ENCODE measurements at places on chromosomes 1 and 21.

DNA sequence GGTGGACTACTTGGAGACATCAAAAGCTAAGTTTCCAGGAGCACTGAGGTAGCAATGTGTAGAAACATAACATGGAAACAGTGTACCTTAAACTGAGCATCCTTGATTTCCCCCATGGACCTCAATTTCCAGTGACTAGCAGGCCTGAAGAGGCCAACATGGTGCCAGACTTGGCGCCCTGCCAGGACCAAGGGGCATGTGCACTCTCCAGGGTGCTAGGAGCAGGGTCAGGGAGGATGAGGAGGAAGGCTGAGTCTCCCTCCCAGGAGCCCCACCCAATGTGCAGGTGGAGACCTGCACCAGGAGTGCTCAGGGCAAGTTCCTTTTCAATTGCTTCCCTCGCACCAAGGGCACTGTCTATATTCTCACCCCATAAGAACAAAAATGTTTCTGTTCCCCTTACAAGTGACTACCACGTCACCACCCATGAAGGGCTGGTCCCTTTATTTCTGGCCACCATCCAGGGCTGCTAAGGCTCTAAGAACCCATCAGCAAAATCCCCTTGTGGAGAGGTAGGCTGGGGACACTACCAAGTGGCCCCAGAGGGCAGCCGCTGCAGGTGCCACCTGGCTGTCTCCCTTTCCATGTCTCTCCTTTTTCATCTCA, 39.2 kb downstream of the MX1 start:
- no peak for DNase-seq

DNA sequence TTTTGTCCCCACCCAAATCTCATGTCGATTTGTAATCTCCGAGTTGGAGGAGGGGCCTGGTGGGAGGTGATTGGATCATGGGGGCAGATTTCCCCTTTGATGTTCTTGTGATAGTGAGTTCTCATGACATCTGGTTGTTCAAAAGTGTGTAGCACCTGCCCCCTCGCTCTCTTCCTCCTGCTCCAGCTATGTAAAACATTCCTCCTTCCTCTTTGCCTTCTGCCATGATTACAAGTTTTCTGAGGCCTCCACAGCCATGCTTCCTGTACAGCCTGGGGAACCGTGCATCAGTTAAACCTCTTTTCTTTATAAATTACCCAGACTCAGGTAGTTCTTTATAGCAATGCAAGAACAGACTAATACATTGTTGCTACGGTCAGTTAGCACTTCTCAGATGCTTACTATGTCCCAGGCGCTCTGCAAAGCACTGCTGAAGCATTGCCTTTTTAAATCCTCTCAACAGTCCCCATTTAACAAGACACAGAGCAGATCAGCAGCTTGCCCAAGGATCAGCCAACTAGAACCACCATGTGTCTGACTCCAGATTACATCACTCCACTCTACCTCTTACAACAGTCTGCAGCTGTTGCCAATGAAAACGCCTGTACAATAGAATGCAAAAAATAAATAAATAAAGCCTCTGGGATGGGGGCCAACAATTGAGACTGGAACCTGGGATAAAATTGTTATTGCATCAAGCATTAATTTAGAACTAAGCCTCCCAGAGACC, 52.4 kb upstream of the USP1 start:
- no peak for DNase-seq

GRCh38 chr1:167678422-167678821, 43.4 kb upstream of the MPZL1 start:
- DNase-seq: no peak

- no peak for DNase-seq
Observed at GRCh38 chr1:170213596-170213995, 67.8 kb downstream of the NTMT2 start.
